ENCODE measurements at places on chromosomes 6 and 20. TPM values are rescaled to one million over a fixed set of nuclear protein-coding genes. Genes with fewer than 3 reads are reported as not detected.

DNA sequence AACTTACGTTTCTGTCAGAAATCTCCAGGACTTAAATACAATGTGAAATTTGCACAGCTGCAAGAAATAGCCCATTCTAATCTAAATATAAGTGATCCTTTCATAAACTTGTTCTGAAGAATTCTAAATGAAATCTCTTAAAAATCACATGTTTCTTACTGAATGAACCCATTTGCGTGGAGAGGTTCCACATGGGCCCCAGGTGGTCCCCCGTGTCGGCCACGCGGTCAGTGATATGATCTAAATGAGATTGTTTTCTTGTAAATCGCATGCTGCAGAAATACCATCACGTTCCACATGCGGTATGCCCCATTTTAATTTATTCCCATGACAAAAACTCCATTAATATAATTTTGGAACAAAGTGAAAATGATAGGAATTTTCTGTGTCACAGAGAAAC is 818.9 kb upstream of the SLC35B3 start:
- no peak for DNase-seq

GRCh38 chr6:163017801-163018200 is 290.0 kb downstream of the PACRG start:
- no peak for DNase-seq

GRCh38 chr6:53436526-53437303 is 88.0 kb upstream of the ELOVL5 start:
- DNase-seq = no peak

- no peak for DNase-seq
Observed at GRCh38 chr20:19522836-19523590, 235.0 kb upstream of the RIN2 start.

Gene UBD
- 0.93 TPM for total RNA-seq

- DNase-seq = no peak
Observed at GRCh38 chr6:170152989-170153388, 137.9 kb downstream of the DLL1 start.

GRCh38 chr20:10260316-10260715 is 41.7 kb downstream of the SNAP25 start:
- DNase-seq = no peak

DNA sequence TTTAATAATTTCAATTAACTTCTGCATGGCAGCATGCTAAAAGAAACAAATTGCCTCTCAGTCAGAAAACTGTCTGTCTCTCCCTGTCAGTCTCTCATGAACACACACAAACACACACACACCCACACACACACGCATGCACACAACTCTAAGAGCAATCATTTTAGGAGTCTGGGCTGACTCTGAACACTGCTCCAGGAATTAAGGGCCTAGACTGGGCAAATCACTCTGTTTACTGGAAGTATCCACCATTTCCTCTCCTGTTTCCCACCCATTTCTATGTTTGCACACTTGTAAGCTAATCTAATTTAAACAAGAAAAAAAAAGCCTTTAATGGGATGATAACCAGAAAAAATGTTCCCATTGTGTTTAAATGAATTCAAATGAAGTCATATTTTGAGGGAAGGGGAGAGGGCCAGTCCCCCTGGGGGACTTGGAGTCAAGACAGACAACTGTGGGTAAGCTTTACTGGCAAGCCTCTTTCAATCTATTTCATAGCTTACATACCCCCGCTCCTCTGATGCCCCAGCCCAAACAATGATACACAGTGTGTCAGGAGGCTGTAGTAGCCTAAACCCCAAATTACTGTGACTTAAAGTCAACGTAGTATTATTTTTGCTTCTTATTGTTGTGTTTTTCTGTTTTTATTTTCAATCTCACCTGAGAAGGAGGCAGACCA is 447.8 kb upstream of the FLRT3 start:
- DNase-seq = no peak

Gene NHSL1
- 0.86 TPM for total RNA-seq

Gene DHX35
- 17.2 TPM for total RNA-seq

GRCh38 chr20:55252521-55252920 is 752.8 kb downstream of the CBLN4 start:
- no peak for DNase-seq

- peak; percentile 55 for DNase-seq
Observed at GRCh38 chr6:127514773-127515227, 4.3 kb downstream of the MTCL3 start.

DNA sequence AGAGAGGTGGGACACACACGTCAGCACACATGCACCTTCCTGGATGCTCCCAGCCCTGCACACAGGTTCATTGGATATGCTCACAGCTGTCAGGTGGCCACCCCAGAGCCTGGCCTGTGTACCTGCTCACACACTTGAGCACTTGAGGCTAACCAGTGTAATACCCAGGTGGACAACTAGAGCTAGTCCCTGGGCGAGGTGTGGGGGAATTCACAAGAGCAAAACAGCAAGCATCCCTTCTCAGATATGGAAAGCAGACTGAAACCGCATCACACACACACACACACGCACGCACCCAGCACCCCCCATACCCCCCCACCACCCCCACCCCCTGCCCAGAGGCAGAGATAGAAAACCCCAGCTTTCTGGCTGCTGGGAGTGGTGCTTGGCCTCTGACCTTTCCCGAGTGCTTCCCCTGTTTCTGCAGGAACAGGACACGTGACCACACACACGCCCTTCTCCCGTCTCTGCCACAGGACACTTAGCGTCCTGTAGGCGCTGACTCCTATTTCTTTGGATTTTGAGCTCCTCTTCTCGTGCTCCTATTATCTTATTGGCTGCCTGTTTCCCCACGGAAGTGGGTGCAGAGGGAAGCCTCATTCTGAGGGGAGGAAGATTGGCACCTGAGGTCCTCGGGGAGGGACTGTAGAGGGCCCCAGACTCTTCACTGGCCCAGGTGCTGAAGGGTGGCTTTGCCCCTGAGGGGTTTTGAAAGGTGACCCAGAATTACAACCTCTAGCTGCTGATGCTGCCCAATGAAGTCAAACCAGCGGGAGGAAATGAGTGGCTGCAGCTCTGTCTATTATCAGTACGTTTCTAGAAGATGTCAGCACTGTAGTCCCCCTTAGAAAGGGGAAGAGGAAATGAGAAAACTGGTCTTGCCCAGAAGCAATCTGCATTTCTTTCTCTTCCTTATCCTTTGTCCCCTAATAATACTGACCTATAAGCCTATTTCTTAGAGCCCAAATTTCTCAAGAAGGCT is 65.8 kb downstream of the SYTL3 start:
- no peak for DNase-seq

GRCh38 chr20:47654370-47654769 is 130.9 kb downstream of the SULF2 start:
- DNase-seq = no peak

Gene XPO5
- 135 TPM for total RNA-seq

GRCh38 chr6:43426928-43427405 is 374 bp upstream of the ABCC10 start:
- DNase-seq = no peak

Gene RCAN2
- 0.44 TPM for total RNA-seq

Gene SLA2
- total RNA-seq = 62.0 TPM

DNA sequence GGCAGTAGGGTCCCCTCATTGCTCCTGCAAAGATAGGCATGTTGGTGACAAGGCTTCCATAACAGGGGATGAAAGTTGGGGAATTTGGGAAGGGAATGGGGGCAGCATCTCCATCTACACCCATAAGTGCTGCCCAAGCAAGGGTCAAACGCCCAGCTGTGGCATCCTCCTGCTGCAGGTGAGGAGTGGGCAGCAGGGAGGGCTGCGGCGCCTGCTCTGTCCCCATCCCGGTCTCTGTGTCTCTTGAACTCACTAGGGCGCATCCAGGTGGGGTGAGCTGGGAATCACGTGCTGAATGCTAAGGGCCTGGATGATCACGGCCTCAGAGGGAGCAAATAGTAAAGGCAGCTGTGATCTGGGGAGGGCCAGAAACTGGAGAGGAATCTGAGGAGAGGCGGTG is 9.1 kb downstream of the MICA start:
- DNase-seq = no peak

DNA sequence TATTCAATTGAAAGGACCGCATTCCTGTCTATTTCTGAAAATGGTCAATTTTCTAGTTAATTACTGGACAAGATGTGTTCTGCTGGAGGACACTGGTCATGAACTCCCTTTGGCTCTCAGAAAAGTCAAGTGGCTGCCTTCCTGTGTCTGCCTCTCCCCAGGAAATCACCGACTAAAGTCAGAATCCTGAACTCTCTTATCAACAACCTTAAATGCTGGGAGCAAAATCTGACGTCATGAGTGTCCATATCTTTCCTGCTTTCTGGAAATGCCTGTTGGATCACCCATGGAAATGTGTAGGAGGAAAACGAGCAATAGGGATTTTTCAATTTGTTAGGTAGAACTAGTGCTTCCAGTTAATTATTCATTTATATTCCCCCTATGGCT is 53.5 kb upstream of the PLCB1 start:
- DNase-seq = no peak

DNA sequence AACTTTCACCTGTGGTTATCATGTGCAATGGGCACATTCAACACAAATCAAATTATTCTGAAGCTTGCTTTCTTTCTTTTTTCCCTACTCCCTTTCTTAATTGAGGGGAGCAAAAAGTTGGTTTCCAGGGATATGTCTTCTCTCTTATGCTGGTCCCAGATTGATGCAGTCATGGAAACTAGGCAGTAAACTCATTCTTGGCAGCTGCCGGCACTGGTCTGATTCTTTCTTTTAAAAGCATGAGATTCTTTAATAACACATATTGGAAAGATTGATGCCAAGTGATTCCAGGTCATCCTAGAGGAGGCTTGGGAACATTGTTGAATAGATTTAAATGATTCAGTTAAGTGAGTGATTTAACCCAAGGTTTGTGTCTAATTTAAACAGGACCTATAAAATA is 29.0 kb downstream of the PTPRA start:
- DNase-seq = no peak

Gene SNHG17
- 89.8 TPM for total RNA-seq
